NCI-H2029 treated with DMSO at 0.1 percent for 48 hours (cell line): ENCODE measurements at places on chromosomes 2 and 18.

GRCh38 chr2:122422384-122422991, 667.0 kb downstream of the TSN start:
- no peak for DNase-seq

DNA sequence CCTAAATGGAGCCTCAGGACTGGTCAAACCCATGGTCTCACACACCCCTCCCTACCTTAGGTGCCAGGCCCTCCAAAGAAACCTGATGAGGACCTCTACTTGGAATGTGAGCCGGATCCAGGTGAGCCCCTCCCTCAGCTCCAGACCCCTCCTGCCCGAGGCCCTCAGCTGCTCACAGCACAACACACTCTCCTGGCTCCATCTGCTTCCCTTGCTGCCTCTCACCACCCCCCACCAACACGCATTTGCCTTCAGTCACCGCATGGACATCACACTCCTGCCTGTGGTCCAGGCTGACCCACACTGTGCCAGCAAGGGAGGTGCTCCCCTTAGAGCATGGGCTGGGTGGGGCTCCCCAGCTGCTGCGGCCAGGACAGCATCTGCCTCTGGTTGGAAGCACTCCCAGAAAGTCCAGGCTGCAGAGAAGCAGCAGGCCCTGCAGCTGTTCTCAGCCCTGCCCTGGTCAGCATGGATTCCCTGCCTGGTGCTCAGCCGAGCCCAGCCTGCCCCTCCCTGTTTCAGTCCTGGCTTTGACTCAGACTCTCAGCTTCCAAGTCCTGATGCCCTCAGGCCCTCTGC, 15.1 kb downstream of the SH2D6 start:
- no peak for DNase-seq

DNA sequence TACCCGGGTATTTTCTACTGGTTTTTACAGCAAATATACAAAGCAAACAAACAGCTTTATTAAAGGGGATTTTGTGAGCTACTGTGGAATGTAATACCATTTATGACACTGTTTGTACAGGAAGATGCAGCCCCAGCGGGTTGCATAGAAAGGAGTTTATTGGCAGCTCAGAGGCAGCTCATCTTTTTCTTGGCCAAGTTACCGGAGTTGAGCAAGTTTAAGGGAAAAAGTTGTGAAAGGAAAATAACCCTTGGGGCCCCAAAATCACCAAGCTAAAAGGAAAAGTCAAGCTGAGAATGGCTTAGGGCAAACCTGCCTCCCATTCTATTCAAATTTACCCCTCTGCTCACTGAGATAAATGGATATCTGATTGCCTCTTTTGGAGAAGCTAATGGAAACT, 60.8 kb downstream of the MOB4 start:
- DNase-seq = no peak

DNA sequence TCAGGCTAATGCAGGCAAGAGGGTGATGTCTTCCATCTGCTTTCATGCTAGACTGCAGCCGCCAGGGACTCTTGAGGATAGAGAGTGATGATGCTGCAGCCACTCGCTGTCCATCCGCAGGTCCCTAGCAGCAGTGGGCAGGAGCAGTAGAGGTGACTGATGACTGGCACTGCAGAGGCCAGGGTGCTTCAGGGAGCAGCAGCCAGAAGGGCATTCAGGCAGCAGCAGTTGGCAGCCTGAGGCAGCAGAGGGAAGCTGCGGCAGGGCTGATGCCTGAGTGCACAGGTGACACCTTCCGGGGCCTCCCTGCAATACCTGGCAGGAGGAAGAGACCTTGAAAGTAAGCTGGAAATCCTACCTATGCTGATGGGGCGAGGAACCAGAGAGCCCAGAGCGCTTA, 214.2 kb downstream of the ICOS start:
- no peak for DNase-seq

DNA sequence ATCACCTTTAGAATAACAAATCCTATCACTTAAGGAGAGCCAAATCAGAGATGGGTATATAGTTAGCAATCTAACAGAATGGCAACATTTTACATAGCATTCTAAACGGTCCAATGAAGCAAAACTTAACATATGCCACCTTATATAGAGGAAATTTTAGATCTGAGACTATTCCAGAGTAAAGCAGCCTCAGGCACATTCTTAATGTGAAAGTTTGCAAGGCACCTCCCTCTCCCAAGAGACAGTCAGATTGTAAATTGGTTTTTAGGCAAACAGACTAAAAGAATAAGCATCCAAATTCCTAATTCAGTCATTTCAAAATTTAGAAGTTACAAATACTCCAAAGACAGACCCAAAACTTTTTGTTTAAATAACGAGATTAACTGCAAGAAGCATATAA, 292.9 kb downstream of the STK39 start:
- no peak for DNase-seq

DNA sequence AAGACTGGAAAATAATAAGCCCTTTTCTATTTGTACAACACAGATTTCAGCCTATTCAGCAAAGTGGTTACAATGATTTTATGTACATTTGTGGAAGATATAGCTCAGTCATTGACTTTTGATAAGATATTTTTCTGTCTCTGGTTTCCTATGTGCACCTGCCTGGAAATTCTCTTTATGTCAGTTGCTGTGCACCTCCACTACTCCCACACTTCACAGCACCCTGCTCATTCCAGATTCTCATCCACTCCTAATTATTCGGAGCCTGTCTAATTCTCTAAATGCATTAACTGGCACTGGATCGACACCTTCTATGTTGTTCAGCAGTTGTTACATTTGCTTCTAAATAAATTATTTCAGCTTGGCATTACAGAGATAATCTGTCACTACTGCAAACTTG, 275.1 kb upstream of the RND3 start:
- DNase-seq = no peak

GRCh38 chr18:69774831-69775230, 172.8 kb downstream of the CD226 start:
- no peak for DNase-seq

GRCh38 chr18:32093102-32093511, 1.4 kb downstream of the RNF138 start:
- peak; percentile 20 for DNase-seq

DNA sequence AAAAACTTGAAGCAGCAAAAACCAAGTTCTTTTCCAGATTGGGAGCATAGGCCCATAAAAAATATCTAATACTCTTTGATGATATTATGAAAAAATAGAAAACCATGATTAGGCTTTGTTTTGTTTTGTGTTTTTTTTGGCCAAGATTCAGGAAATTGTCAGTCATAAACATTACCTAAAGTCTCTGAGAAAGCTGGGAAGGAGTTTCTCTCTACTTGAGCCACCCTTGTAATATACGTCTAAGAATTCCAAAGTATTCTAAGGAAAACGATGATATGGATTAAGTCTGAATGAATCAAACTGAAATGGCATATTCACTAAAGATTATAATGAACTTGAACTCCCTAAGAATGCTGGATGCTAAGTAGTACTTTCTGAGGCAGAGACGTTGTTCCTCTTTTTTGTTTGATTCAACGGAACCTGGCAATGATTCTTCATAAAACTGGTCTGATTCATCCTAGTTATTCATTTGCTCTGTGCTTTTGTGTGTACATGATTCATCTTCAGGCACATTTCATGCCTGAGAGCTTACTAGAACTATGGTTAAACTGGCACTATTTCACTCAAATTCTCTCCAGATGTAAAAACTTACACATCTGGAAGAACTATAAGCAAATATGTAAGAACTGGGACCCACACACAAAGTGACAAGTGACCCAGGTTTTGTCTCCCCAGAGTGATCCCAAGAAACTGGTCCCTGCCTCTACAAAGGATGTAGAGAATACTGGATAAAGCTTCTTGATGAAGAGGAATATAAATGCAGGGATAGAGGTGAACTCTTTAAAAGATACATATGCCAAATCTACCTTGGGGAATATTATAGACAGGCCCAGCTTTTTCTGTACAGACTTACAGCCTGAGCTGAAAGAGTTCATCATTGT, 159.7 kb downstream of the DOCK10 start:
- no peak for DNase-seq

GRCh38 chr2:121297217-121297830, 12.3 kb upstream of the TFCP2L1 start:
- DNase-seq = no peak

- no peak for DNase-seq
These were observed 109.5 kb downstream of the MAP2 start for GRCh38 chr2:209533391-209533790.

- DNase-seq = no peak
These were observed 49.0 kb upstream of the TFCP2L1 start for GRCh38 chr2:121333834-121334558.

GRCh38 chr2:79630060-79630459, 117.2 kb downstream of the CTNNA2 start:
- no peak for DNase-seq

- no peak for DNase-seq
These were observed 208.0 kb downstream of the ZFP36L2 start for GRCh38 chr2:43018179-43019024.

DNA sequence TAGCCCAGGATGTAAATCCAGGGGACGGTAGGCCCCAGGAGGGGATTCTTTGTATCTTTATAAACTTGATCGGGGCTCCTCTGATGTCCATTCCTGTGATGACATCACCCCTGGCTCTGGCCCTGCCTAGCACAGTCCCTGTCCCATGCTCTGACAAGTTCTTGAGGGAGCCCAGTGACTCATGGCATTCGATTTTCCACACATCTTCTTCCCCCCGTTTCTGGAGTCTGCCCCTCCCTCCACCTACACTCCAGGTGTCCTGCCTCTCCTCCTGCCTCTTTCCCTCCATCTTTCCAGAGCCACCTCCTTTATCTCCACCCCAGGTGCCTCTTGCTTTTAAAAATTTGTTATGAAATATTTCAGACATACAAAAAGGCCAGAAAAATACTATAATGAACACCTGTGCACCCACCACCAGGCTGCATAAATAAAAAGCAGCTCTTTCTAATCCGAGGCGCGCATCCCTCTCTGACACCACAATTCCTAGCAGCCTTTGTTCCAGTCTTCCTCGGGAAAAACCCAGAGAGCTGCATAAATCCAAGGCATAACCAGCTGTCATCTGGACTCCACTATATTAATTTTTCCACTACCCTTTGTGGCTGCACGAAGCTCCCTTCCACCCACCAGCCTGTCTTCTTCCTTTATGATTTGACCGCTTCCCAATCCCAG, 207.7 kb downstream of the ZBTB7C start:
- no peak for DNase-seq

DNA sequence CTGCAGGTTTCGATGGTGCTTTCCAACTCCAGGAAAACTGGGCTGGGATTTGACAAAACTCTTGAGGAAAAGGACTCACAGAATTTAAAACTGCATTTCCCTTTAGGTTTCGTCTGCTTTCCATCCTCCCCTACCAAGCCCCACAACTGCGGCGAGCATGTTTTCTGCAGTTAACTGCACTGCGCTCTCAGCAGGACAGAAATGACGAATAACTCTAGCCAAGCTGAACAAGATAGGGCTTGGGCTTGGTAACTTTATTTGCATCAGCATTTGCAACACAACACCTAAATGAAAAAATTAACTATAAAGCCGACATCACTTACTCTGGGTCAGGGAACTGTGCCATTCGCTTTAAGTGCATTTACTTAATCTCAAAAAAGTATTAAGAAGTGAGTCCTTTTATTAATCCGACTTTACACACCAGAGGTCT, 669 bp upstream of the PIKFYVE start:
- no peak for DNase-seq

- DNase-seq = no peak
These were observed 15.9 kb upstream of the TXNDC2 start for GRCh38 chr18:9869715-9870430.

DNA sequence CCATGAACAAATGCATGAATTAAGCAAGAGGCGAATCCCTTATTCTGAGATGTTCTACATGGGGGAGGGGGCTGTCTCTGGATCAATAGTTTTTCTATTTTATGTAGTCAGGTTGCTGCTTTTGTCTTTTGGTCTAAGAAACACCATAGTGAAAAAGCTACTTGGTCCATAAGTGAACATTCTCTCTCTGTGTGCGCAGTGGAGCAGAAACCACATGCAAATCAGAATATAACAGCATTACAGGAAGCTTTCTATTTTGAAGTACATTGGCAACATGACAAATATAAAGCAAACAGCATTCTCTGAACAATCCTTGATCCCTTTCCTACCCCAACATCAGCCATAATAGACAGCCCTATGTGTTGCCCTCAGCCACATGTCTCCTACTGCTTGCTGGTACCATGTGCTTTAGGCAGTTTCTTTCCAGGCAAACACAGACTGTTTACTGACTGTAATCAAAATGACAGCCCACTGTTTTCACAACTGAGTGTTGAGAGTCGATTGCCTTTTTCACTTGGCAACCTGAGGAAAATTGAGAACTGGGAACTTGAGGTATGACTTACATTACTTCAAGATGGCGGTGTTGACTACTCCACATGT, 10.6 kb downstream of the SCN3A start:
- peak; percentile 99 for DNase-seq

GRCh38 chr18:3012136-3013023, 564 bp downstream of the LPIN2 start:
- DNase-seq = no peak

DNA sequence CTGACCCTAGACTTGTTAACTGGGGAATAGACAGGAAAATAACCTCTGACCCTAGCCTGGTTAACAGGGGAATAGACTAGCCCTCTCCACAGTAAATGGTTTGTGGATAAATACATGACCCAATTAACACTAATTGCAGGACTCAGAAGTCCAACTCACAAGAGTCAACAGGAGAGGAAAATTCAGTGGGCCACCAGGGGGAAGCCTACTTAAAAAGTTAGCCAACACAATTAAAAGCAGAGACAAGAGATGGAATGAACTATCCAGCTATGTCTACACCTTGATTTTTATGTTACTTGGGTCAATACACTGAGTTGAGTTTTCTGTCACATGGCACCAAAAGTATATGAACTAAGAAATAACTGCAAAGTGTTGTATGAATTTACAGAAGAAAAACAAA, 158.8 kb upstream of the SLC39A10 start:
- no peak for DNase-seq

DNA sequence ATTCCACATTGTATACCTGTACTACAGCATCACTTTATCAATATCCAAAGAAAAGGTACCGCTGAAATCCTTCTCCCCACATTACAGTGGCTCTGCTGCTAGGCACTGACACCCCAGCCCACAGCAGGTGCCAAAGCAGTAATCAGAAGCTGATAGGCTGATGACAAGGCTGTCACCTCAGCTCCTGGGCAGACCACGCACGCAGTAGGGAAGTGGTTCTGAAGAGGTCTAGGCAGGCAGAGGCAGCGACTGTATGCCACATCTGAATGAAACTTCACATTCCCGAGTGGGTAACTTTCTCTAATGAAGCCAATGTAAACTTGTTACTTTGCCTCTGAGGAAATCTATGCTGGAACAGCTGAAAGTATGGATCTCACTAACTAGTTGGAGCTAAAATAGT, 113.0 kb downstream of the MEP1B start:
- DNase-seq = no peak

GRCh38 chr2:231057590-231057989, 923 bp downstream of the PSMD1 start:
- DNase-seq = no peak

DNA sequence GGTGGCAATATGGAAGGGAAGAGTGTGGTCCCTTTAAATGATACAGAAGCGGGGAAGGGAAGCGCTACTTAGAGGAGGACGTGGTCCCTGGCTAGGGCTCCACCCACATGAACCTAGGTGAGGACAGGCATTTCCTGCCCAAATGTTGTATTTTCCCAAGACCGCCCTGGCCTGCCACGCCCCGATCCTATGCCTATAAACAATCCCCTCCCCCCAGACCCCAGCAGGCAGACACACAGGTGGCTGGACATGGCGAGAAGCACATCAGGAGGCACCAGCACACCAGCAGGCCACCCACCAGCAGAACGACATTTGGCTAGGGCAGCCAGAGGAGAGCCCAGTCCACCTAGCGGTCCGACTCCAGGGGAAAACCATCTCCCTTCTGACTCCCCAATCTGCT, 47.2 kb downstream of the METTL8 start:
- DNase-seq = no peak

GRCh38 chr2:60868589-60869273, 12.6 kb upstream of the REL start:
- no peak for DNase-seq
